Stimulated activated CD4-positive, alpha-beta T cell treated with anti-CD3 and anti-CD28 coated beads, TNF-alpha, amount 100 ng/mL, for 4 hours (primary cell): ENCODE measurements at places on chromosomes 7 and 10.

- DNase-seq: no peak
Measured at GRCh38 chr10:32023264-32023663, 33.0 kb downstream of the KIF5B start.

DNA sequence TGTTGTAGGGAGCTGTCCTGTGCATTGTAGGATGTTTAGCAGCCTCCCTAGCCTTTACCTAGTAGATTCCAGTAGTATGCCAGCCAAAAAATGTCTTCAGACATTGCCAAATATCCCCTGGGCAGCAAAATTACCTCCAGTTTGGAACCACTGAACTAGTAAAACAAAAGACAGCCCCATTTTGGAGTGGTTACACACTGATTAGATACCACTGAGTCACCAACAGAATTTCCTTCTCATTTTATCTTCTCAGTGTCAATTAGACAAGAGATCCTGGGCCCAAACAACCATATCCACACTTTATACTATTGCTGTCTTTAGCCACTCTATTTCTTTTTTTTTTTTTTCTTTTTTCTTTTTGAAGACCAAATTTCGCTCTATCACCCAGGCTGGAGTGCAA lies 3.5 kb upstream of the CCDC6 start:
- no peak for DNase-seq

GRCh38 chr10:29479081-29479925 lies 155.5 kb downstream of the SVIL start:
- no peak for DNase-seq

DNA sequence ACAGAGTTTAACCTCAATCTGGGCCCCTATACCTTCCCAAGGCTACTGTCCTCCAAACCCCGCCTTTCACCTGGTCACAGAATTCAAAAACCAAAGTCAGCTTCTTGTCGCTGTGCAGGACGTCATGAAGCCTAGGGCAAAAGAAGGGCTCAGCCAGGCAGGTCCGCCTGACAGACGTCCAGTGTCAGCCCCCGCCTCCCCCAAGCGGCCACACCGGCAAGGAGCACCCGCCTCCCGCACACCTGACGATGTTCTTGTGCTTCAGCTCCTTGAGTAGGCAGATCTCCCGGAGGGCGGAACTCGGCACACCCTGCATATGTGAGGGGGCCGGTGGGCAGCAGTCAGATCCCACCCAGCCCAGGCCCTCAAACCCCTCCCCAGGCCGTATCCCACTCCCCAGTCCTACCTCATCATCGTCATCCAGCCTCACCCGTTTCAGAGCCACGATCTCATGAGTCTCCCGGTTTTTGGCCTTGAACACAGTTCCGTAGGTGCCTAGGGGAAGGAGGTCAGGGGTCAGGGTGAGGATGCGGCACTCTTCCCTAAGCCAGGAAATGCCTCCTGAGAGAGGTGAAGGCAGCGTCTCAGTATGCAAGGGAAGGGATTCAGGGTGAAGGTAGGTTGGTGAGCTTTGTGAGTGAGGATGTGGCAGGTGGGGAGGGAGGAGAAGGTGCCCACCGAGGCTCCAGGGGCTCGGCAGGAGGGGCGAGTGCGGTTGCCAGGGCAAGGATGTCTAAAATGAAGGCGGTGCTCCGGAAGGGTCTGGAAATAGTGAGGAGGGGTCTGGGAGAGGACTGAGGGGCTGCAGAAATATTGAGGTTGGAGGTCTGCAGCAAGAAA lies 811 bp downstream of the CDK5 start:
- no peak for DNase-seq

DNA sequence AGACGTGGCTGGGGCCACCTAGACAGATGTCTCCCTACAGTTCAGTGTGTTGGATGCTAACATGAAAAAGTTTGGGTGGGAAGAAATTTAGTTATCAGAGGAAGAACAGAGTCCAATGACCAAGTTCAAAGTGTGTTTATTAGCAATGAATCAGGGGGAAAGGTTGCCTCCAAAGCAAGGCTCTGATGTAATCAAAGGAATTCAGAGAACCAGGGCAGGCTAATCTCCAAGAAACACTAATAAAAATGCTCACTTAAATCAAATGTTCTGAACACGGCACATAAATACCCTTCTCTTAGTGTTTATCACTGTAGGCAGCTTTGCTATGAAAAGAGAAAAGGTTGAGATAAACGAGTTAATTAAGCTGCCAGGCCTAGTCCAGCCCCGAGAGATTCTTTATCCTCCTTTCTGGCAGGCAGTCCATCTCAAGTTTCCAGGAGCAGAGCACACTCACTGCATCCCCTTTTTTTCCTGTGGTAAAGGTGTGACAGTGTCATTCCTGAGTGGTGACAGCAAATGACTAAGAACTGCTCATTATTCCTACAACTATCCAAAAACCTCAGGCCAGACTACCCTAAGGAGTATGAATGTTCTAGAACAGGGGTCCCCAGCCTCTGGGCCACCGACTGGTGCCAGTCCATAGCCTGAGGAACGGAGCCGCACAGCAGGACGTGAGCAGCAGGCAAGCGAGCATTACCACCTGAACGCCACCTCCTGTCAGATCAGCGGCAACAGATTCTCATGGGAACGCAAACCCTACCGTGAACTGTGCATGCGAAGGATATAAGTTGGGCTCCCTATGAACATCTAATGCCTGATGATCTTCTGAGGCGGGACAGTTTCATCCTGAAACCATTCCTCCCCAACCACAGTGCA lies 66.9 kb upstream of the FHIP2A start:
- DNase-seq: no peak

GRCh38 chr10:36116731-36117130 lies 474.6 kb upstream of the FZD8 start:
- no peak for DNase-seq
